Choroid plexus epithelial cell (primary cell): ENCODE measurements at places on chromosomes 7 and 10.

DNA sequence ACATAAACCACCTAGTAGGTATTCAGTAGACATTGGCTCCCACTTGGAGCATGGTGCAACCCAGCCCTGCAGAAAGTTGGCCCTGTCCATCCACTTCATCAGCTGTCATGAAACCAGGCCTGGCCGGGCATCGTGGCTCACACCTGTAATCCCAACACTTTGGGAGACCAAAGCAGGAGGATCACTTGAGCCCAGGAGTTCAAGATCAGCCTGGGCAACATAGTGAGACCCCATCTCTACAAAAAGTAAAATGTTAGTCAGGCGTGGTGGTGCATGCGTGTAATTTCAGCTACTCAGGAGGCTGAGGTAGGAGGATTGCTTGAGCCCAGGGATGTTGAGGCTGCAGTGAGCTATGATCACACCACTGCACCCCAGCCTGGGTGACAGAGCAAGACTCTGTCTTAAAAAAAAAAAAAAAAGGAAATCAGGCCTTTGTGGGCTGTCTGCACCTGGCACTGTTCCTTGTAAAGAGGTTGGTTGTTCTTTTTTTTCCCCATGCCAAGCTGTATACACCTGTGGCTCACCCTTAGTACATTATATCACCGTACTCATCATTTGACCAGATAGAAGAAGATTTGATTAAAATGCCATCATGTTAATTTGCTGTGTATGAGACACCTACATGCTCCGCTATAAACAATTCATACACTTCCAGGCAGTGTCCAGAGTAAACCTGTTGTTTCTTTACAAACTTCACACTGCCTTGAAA, 45.4 kb upstream of the GRID1 start:
- DNase-seq = no peak

DNA sequence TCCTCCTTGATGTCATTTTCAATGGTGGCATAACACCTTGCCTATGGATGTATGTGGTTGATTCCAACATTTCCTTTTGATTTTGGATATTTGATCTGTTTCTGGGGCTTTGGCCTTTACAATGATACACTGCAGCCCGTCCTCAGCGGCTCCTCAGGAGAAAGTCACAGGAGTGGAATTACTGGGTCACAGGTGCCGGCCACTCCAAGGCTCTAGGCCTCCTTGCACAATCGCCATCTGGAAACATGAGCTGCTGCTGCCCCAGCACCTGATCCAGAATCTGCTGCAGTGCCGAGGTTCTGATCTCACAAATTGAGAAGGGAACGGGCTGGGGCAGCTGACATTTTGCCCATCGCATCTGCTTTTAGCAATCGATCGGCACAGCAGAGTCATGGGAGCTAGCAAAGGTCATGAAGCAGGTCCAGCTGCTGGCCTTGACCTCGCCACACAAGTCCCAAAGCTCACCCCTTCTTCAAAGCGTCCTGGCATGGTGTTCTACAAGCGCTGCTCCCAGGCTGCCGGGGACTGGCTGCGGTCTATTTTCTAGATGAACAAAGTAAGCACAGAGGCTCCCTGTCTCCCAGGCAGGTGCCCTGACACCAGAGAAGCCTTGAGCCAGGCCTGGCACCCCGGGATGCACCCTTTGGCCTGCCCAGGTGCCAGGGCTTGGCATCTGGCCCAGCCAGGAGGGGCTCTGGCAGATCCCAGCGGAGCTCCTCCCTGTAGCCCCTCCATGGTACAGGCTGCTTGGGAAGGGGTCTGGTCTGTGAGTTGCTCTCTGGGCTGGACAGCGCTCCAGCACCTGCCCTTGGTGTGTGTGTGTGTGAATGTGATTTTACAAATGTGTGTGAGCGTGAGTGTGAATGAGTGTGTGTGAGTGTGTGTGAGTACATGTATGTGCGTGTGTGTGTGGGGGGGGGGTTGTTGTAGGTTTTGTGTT, 201.8 kb downstream of the GLRX3 start:
- DNase-seq = no peak

DNA sequence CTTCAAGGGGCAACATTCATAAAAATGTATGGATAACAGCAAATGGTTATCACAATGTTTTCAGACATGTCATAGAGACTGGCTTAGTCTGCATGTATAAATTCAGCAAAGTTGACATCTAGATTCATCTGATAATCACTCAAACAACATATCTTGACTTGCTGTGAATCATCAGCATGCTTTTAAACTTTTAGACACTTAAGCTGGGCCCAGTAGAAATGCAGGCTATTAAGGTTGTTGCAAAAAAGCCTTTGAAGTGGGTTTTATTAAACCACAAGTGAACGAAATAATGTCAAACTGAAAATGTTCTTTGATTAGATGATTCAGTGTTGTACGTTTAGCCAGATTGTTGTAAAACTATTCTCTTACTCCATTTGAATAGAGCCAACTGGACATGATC, 759.6 kb downstream of the NXPH1 start:
- peak; percentile 1 for DNase-seq

DNA sequence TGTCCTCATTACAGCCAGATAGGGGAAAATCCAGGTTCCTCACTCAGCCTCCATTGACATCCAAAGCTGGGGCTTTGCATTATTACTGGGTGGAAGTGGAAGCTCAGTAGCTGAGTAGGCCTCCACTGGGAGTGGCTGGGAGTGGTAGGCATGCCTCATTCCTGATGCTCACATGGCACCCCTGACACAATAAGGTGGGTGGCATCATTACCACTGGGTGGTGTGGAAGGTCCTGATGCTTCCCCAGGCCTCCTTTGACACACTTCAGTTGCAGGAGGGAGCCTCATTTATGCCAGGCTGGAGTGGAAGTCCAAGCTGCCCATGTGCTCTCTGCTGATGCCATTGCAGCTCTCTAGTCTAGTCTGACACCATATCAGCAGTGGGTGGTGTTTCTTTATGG, 48.2 kb upstream of the GPR141 start:
- no peak for DNase-seq

GRCh38 chr7:141363748-141364147, 187.5 kb upstream of the AGK start:
- no peak for DNase-seq

GRCh38 chr7:11437994-11438393, 394.0 kb downstream of the THSD7A start:
- peak; percentile 88 for DNase-seq

DNA sequence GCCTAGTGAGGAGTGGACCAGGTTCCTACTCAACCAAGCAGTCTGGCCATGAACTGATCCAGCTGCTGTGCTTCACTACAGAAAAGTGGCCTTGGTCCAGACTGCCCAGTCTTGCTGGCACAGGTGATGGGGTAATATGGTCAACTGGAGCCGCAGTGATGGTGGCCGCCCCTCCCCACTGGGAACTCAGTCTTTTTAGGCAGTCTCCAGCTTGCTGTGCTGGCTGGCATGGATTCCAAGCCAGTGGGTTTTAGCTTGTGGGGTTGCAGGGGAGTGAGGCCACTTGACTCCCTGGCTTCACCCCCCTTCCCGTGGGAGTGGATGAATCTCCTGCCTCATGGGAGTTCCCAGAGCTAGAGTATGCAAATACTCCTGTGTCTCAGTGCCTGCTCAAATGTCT, 52.7 kb upstream of the CDK6 start:
- DNase-seq = no peak

GRCh38 chr7:84328571-84328970, 134.0 kb upstream of the SEMA3A start:
- DNase-seq = no peak

DNA sequence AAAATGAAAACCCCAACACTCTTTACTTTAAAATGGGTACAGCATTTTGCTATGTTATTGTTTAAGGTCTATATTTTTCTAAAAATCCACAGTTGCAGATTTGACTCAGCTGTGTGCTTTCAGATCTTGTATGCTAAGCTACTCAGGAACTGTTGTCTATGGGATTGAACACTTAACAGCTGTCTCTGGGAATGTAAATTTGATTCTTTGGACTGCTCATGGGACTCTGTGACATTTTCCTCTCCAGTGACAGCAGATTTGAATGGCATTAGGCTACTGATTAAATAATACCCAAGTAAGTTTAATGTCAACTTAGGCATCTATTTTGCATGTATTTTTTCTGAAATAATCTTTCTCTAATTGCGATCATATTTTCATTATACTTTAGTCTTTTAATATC, 1.7 kb upstream of the CD36 start:
- DNase-seq = no peak

- DNase-seq = peak; percentile 69
Measured at GRCh38 chr10:484925-485661, 204.4 kb downstream of the DIP2C start.

DNA sequence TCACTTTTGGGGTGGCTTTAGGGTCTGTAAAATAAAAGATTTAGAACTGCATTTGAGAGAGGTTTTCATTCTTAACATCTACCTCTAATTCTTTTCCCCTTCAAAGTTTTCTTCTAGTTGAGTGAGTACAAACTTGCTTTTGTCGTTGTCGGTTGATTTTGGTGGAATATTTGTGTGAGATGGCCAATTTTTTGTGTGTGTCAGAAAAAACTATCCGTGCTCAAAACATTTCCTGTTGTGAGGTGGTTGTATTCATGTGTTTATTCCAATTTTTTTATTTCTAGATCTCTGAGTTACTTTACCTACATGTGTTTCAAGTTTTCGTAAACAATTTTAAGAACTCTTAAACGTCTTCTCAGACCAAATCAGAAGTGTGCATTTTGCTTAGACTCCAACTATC, 1.6 kb downstream of the AHR start:
- no peak for DNase-seq

DNA sequence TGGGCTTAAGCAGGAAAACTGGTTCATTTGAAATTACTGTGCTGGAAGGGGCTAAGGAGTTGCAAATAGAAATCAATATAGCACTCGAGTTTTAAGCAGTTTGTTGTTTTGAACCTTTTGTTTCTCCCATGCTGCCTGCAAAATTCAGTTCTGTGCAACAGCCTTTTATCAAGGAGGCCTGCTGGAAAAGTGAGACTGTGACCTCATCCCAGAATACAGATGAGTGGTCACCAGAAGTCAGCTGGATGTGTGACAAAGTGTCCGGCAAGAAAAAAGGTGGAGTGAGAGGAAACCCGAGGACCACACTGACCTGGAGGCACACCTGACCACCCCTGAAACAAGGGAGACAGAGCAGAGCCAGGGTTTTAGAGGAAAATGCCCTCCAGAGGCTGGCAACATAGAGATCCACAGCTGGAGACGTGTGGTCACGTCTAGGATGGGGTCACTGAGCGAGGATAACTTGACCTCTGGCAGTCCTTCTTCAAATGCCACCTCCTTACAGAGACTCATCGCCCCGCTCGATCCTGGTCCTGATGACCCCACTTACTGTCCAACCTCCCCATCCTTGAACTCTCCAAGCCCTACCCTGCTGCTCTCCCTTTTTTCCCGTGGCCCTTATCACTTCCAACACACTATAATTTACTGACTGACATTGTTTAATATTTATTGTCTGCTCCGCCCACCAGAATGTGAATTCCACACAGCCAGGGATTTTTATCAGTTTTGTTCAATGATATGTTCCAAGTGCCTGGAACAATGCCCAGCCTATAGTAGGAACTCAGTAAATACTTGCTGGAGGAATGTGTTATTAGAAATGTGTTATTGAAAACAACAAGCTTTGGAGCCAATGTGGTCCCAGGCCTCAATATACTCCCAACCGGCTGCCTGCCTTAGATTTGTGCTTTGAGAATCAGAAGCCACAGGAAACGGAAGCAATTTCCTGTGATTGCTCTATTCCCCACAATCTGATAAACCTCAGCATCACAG, 243.8 kb downstream of the GLI3 start:
- DNase-seq = peak; percentile 90

DNA sequence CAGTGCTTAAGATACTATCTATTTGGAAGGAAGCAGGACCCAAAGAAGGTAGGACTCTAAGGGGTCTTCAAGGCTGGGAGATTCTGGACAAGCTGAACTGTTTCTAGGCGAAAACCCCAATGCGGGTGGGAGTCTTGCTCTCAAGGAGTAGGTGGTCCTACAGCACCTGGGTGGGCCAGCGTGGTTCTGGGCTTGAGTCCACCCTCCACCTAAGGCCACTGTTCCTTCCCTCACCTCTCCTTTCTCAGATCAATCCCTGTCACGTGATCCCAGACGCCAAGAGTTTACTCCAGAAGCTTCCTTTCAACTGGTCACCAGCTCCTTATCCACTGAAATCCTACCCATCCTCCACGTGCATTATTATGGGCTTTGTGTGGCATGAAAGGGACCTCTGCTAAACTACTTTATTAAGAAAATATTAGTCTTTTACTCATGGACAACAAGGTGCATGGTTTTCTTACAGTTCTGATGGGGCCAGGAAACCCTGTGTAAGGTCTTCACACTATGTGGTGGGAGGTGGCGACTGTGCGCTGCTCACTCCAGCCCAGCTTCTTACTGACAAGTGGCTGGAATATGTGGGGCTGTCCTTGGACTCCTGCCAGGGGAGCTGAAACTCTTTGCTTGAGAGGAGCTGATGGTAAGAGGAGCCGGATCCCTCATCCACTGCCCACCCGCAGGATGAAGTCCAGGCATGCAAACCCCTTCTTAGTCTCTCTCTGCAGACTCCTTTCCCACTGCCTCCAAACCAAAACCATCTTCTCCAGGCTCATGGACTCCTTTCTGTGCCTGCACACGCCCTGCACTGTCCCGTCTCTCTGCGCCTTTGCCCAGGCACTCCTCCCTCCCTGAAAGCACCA, 1.6 kb downstream of the ZNF746 start:
- peak; percentile 89 for DNase-seq

- DNase-seq = no peak
Measured at GRCh38 chr10:123569436-123570035, 96.6 kb upstream of the GPR26 start.

DNA sequence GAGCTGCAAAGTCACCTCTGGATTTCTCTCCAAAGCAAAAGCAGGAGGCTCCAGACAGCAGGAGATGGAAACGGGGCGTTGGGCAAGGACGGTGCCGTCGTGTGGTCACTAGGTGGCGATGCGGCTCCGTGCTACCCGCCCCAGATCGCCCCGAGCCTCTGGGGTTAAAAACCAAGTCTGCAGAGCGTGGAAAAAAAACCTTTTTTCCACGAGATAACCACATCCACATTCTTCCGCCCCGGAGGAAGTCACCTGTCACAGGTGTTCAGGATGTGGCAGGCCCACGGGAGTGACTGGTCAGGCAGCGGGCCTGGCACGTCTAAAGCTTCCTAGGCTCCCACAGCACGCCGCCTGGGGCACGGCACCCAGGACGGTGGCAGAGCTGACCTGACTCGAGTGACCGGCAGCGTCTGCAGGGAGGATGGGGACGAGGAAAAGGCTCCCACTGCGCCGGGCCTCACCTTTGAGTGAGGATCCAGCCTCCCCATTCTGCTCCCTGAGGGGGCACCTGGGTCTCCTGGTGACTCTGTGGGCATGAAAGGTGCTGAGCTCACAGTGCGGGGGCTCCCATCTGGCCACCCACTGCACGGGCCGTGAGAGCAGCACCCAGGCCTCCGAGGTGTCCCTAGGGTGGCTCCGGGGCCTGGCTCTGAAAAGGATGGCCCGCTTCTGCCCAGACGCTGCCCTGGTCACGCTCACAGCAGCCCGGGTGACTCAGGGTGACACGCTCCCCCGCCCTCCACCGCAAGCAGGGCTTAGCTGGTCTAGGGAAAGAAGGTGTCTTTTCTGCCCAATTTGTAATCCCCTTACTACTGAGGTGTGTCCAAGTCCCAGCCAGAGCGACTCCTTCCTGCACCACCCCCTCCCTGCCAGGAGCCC, 71.3 kb upstream of the TNRC18 start:
- peak; percentile 84 for DNase-seq
